ENCODE measurements at places on chromosomes 3 and 15.

- DNase-seq = no peak
Observed at GRCh38 chr3:87800516-87800915, 258.3 kb downstream of the CGGBP1 start.

DNA sequence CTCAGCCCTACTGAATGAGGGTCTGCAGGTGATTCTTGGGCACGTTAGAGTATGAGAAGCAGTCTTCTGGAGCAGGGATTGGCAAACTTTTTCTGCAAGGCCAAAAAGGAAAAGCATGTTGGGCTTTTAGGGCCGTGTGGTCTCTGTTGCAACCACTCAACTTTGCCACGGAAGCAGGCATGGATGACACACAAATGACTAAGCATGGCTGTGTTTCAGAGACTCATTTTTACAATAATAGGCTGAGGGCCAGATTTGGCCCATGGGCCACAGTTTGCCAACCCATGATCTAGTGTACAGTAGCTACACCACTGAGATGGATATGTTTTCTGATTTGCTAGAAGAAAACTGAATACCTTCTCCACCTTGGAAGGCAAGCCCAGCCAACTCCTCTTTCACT is 66.1 kb upstream of the PRICKLE2 start:
- DNase-seq = no peak

- no peak for DNase-seq
Observed at GRCh38 chr3:29429055-29429679, 148.3 kb downstream of the RBMS3 start.

GRCh38 chr3:190491533-190492054 is 22.3 kb upstream of the IL1RAP start:
- DNase-seq = no peak

- no peak for DNase-seq
Observed at GRCh38 chr3:100269410-100270214, 8.8 kb downstream of the TBC1D23 start.

DNA sequence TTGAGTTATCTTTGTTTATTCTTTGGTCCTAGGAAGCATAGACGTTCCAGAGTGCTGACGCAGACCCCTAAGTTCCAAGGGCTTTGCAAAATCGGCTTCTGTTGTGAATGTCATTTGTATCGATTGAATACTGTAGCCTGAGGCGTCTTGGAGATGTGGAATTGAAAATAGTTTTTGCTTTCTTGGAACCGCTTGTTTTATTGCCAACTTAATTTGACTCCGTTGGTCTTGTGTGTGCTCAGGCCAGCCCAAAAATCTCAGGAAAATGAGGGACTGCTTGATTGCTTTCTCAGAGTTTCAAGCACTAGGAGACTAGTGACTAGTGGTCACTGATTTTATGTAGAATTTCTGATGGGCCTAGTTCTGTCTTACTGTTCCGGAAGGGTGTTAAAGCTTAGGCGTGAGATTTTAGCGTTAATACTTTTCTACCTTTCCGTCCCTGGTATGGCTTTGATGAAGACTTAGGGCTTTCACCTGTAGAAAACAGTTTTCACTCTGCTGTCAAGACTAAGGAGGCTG is 263 bp upstream of the UTS2B start:
- DNase-seq = no peak

DNA sequence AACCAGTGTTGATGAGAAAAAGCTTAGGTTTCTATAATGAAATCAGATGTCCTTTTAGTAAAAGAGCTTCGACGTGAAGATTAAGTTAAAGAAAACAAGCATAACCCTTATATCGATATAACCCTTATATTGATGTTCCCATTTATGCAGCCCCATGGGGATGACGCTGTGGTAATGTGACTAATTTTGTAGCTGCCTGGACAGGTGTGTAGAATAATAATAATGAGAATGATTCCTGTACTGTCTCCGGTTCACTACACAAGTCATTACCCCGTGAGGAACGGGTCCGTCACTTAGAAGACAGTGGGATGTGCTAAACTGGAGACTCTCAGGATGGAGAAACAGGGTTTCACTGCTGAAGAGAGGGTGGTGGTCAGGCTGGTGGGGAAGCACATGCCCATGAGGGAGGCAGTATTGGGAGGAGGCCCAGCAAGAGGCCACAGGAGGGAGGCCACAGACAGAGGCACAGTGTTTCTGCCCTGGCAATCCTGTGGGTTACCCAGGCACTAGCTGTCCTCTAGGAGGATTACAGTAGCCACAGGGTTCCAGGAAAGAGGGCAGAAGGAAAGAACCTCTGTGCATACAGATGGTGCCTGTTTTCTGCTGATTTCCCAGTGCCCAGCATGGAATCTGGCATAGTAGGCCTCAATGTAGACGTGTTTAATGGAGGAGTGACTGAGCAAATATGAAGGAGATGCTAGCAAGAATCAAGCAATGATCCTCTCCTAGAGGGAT is 191.1 kb upstream of the TSC22D2 start:
- no peak for DNase-seq
